ENCODE measurements at places on chromosomes 11 and 22.
A peak's percentile ranks its signal among the peaks of the same experiment; 100 is the strongest.

DNA sequence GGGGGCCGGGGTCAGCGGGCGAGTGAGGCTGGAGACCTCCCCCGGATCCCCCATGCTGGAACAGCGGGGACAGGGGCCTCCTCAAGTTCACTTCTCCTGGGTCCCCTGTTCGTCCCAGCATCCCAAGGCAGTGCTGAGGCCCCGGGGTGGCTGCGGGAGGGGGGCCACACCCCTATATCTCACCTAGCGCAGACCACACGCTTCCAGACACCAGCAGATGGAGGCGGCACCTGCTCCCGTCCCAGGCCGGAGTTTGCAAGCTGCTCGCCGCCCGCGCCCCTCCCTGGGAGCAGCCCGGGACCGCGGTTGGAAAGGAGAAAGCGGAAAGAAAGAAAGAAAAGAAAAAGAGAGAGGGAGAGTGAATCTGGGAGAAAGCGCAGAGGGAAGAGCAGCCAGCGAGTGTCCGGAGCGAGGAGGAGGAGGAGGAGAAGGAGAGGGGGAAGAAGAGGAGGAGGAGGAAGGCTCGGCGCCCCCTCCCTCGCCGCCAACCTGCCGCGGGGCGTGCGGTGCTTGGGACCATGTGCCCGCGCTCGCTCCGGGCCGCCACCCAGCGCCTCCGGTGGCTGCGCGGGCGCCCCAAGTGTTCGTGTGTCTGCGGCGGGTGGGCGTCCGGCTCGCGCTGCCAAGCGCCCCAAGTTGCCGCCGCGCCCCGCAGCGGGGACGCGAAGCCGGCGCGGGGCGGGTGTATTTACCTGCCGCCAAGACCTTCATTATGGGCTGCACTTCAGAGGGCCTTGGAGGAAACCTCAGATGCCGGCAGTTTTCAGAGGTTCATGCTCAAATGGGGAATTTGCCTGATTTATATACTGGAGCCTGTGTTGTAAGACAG, at the start of gene LIF:
TSS of gene LIF (minus strand) at position 775 of the 829 bp plus-strand sequence. CDS start at position 711, 64 bp downstream.
- DNase-seq, result peak; percentile 70

DNA sequence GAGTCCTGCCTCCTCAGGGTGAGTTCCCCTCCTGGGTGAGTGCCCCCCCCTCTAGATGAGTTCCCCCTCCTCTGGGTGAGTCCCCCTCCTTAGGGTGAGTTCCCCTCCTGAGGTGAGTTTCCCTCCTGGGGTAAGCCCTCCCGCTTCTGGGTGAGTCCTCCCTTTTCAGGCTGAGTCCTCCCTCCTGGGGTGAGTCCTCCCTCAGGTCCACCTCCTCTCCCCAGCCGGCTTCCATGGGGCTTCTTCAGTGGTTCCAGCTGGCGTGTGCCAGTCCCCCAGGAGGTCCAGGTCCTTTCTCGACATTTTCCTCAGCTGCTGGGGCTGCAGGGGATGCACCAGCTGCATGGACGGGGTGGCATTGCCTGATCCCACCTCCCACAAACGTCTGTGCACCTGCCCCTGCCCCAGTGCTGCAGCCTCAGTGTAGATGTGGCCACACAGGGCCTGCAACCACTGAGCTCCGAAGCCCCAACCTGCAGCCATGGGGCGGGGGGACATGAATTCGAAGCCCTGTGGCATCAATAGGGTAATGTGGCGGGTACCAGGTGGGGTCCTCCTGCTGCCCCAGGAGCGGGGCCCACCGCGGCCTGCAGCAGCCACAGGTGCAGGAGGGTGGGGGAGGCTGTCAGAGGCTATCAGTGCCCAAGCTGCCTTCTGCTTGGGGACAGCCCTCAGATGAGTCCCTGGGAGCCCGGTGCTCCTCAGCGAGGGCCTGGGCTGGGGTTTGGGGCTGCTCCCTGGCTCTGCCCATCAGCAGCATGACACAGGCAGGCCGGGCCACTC, 101.3 kb upstream of the FGF3 start:
- DNase-seq, result no peak

GRCh38 chr22:47102081-47102480, 339.6 kb downstream of the TBC1D22A start:
- no peak for DNase-seq

DNA sequence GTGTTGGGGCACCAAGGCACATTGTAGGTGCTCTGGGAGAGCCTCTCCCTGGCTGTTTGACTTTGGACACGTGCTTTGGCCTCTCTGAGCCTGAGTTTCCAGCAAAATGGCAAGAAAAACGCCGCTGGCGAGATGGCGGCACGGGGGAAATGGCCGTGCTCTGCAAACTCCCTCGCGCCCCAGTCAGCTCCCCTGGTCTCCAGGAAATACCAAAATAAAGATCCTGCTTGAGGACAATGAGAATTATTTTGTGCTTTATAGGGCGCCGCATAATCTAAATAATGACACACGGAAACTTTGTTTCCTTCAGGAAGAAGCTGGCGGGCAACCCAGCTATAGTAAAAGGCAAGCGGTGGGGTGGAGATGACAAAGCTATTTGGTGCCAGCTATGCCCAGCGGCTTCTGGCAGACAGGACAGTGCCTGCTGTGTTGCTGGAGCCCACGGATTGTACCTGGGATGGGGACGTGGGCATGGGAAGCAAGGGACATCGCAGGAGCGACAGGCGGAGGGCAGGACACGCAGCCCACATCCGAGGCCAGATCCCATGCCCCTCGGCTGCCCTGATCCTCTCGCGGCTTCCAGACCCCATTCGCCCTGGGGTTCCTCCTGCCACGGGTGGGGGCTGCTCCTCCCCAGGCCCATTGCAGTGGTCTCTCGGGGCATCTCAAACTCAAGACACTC, 26.3 kb upstream of the RFPL3 start:
- DNase-seq, result no peak

GRCh38 chr11:61516675-61517572, 8.4 kb downstream of the LRRC10B start:
- DNase-seq, result peak; percentile 87

GRCh38 chr11:58928107-58928499, 11.2 kb upstream of the GLYATL1 start:
- DNase-seq, result no peak

DNA sequence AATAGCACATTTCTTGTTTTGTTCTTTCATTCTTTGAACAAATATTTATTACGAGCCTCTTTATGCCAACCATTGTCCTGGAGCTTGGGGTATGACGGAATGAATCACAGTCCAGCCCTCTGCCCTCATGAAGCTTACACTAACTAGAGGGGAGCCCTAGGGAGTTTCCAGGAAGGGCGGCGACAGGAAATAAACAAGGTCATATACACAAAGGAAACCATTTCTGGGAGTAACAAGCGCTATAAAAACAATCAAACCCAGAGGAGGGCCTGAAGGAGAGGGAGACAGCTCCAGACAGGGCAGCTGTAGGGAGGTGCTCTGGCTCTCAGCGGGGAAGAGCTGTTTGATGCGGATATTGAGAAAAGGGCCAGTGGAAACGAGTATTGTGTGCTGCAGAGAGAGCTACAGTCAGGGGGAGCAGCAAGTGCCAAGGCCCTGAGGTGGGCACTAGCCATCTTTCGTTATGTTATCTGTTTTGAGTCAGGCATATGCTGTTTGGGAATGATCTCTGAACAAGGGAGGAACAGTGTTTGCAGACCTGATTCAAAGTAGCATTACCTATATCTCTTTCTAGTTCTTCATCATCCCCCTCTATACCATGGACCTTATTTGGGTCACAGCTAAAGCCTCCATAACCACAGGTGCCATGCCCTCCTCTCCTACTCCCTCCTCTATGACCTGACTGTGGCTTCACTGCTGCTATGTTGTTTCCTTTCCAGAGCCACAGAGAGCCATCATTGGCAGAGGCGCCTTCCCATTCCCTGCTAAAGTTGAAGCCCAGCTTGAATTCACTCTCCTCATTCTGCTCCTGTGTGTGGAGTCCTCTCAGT, 15.3 kb upstream of the ZBTB16 start:
- no peak for DNase-seq

- no peak for DNase-seq
Observed at GRCh38 chr11:17459236-17459896, 17.3 kb downstream of the ABCC8 start.

GRCh38 chr22:46985507-46985882, 223.0 kb downstream of the TBC1D22A start:
- DNase-seq, result no peak

DNA sequence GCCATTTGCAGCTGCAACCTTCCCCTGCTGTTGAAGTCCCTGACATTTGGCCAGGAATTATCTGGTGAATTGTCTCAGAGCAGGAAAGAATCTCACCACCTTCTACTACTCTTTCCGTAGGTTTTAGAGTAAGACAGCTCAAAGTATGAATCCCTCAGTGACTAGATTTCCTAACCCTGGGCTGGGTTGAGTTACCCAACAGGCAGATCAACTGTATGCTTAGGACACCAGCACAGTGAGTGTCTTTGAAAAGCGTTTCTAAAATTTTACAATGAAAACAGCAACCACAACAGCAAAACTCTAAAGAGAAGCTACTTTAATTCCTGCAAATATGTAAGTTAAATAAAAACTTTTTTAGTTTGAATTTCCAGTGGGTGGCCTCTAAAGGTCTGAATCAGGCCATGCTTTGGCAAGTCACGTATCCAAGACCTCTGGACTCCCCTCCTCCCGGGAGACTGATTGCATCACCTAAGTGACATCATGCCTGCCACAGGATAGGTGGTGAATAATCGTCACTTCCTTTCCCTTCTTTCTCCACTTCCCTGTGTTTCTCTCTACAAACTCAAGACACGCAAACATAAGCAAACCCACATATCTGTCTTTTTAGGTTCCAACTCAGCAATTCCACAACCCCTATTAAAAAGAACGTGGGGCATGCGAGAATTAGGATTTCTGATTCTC, 7.8 kb downstream of the OR8B12 start:
- DNase-seq, result no peak

GRCh38 chr11:70506658-70506970, 108.3 kb downstream of the CTTN start:
- no peak for DNase-seq

DNA sequence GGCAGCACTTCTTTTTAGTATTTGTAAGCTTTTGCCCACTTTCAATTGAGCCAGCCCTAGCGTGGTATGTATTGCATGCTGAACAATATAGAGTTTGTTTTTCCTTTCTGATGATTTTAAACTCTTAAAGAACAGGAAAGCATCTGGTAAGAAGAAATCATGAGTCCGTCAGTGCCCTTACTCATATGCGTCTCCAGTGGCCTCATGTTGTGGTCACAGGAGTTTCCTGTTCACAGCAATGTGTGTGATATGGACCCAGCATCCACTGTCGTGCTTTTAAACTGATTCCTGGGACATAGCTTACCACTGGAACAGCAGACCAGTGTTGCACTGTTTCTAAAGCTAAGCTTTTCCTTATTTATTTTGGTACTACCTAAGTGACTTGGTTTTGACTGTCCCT, 40.1 kb downstream of the BID start:
- peak; percentile 39 for DNase-seq

DNA sequence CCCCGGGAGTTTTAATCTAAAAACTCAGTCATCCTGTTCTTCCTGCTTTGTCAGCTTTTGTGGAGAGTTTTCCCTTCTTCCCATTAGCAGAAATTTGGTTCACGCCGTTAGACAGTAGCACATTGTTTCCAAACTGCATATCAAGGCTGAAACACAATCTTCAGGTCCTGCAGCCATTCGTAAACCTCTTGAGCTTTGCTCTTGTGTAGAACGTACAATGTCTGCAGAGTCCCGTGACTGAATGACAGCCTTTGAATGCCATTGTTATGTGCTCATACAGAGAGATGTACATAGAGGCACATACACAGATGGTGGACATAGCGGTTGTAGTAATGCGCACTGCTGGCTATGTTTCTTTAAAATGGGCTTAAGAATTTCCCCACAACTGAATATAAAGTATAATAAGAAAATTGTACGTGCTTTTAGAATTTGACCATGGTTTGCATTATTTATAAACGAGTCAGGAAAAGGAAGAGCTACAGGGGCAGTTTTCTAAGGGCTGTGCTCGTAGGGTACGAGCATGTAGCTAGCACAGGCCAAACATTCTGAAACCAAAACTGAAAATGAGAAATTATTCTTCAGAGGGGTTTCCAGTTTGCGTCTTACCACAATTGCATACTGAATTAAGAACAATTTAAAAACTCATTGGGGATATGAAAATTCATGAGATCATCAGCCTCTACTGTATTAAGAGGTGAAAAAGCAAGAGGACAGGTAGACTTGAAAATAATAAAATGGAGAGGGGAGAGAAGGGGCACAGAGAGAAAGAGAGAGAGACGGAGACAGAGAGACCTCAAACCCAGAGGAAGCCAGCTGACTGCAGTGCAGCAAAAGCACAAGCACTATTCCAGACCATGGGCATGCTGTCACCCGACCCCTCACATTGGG, 310.1 kb downstream of the CADM1 start:
- no peak for DNase-seq

DNA sequence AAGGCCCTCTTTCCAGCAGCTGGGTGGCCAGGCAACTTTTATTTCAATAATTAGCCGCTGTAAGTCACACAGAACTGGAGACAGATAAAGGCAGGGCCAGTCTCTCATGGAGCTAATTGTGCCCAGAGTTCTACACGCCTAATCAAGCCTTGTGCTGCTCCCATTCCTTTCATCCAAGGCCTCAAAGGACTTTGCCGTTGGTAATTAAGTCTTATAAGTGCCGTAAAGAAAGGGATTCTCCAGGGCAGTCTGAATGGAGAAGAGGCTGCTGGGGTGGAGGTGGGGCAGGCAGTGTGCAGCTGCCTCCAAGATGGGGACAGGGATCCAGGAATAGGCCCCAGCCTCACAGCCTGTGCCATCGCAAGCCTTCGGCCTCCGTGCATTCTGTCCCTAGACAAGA, 357.9 kb downstream of the TENM4 start:
- DNase-seq, result no peak

DNA sequence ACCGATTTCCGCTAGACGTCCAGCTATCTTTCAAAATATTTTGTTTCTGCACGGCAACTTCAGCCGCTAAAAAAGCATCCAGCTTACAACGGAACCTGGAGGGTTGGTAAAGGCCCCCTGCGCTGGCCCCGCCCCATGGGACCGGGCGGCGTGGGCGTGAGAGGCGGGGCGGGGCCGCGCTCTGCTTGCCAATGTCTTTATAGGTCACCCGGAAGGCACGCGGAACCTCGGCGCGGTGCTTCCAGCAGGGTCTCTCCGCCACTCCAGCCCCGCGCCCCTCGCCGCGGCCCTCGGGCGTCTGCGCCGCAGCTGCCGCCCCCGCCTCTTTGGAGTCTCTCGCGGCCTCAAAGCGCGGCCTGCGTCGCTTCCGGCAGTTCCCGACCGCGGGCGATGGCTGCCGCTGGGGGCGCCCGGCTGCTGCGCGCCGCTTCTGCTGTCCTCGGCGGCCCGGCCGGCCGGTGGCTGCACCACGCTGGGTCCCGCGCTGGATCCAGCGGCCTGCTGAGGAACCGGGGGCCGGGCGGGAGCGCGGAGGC, at the start of gene FDX1:
TSS of gene FDX1 (plus strand) at position 218 of the 536 bp plus-strand sequence. CDS start at position 391, 173 bp downstream.
- DNase-seq, result peak; percentile 85

GRCh38 chr22:26707090-26707489, 49.7 kb downstream of the MIAT start:
- no peak for DNase-seq

Data from stimulated activated CD8-positive, alpha-beta memory T cell treated with anti-CD3 and anti-CD28 coated beads, Interleukin-4, amount 100 ng/mL, for 48 hours (primary cell).